ENCODE measurements at places on chromosomes 6 and 20.
A peak's percentile ranks its signal among the peaks of the same experiment; 100 is the strongest.

DNA sequence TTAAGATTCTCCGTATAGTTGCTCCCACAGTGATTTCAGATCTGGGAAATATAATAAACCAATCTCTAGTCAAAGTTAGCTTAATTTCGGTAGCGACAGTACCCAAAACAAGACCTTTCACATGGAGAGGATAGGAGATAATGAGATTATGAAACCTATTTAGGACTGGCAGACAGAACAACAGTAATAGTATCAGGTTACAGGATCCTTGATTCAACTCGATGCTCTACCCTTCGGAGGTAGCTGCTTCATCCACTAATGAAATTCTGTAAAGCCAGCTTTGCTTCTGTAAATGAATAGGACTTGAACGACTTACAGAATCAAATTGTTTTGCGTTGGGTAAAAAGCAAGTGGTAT is 534 bp upstream of the AKIRIN2 start:
- DNase-seq, result no peak

DNA sequence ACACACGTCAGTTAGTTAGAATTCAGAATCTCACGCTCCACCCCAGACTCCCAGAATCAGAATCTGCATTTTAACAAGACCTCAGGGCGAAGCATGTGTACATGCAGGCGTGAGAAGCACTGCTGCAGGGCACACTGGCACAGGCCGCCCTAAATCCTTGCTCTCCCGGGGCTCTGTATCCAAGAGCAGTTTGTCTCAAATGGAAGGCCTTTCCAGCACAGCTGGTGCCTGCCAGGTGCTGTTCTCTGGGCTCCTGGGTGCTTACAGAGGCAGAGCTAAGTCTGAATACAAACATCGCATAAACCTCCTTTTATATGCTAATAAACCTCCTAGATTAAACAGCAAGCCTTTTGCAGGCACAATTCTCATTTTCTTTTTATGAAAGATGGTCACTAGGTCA is 119.1 kb upstream of the CD93 start:
- no peak for DNase-seq

GRCh38 chr6:104771258-104771832 is 88.4 kb downstream of the HACE1 start:
- no peak for DNase-seq

- DNase-seq, result peak; percentile 88
Measured at GRCh38 chr6:30720738-30721197, 616 bp downstream of the TUBB start.

DNA sequence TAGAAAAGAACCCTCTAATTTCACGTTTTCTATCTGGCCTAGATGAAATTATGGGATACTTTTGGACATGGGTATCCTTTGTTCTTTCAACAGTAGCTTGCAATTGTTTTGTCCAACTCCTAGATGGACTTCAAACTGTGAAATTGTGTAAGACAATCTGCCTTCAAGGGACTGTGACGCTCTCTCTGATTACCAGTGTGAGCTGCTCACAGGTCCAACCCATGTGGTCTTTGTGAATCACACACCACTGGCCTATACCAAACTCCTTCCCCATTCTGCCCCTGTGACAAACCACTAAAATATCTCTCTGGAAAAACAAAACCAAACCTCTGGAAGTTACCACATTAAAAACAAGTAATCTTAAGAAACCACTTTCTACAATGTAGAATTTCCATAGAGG is 59.5 kb downstream of the NINL start:
- DNase-seq, result no peak

- no peak for DNase-seq
Measured at GRCh38 chr20:39326050-39326449, 363.9 kb downstream of the DHX35 start.

- no peak for DNase-seq
Measured at GRCh38 chr6:170099387-170099786, 191.5 kb downstream of the DLL1 start.

DNA sequence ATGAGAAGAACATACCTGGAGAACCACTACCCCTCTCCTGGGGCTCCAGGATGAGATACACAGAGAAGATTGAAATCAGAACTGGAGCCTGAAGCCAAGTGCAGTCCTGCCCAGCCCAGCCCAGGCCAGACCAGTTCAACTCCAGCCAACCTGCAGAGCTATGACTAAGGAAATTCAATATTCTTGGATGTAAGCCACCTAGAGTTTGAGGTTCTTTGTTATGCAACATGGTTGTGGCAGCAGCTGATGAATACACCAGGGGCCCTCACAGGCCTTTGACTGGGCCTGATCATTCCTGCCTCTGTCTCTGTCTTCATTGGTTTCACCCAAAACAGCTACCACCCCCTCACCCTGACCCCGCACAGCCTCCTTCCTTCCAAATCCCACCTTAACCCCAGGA is 167.8 kb downstream of the LRFN2 start:
- DNase-seq, result no peak

- DNase-seq, result no peak
Measured at GRCh38 chr6:155974811-155975323, 519.2 kb upstream of the NOX3 start.

- no peak for DNase-seq
Measured at GRCh38 chr6:163083141-163083540, 331.4 kb upstream of the QKI start.

DNA sequence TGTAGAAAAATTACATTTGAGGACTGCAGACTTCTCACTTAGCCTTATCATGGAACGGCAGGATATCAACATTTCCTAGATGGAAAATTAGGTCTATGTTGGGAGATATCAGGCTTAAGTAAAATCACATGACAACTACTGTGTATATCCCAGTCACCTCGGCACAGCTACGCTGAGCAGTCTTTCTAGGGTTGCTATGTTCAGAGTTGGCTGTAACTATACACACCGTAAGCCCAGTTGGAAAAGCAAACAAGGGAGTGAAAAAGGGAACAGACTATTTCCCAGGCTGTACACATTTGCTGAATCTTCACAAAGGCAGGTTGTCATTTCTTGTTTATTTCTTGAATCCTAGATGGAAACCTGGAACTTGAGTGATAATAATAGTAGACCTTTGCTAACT is 80.7 kb upstream of the PTPRK start:
- DNase-seq, result no peak

DNA sequence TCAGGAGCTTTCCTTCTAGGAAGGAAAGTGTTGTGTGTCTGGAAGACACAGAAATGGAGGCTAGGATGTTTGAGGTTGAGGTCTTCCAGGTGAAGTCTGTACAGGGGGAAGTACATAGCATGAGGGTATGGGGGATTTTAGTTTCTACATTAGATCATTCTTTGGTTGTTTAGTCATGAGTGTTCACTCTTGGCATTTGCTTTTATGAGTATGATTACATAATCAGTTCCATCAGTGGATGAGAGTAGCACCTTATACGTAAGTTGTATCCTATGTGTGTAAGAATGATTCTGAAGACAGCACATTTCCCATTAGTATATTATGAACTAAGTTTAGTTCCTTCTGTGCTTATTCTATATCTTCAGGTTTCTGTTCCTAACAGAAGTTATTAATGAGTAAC is 1.9 kb downstream of the CDYL start:
- no peak for DNase-seq

- no peak for DNase-seq
Measured at GRCh38 chr6:73145690-73146089, 79.6 kb downstream of the KHDC1L start.

GRCh38 chr6:152957796-152958195 is 25.0 kb downstream of the FBXO5 start:
- no peak for DNase-seq

DNA sequence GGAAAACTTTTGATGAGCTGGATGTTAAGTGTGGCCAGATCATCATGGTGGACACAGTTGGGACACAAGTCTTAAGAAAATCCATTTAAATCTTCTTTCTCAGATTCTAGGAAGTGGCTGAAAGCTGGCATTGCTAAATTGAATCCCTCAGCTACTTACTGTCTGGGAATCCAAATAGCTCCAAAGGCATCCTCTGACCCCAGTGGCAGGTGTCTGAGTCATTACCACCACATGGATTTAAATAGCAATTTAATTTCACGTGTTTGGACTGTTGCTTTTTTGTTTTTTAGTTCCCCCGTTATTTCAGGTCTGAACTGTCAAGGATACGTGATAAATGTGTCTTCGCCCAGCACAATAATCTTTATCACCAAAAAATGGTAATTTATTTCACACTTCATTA is 33.2 kb upstream of the HDGFL1 start:
- no peak for DNase-seq

DNA sequence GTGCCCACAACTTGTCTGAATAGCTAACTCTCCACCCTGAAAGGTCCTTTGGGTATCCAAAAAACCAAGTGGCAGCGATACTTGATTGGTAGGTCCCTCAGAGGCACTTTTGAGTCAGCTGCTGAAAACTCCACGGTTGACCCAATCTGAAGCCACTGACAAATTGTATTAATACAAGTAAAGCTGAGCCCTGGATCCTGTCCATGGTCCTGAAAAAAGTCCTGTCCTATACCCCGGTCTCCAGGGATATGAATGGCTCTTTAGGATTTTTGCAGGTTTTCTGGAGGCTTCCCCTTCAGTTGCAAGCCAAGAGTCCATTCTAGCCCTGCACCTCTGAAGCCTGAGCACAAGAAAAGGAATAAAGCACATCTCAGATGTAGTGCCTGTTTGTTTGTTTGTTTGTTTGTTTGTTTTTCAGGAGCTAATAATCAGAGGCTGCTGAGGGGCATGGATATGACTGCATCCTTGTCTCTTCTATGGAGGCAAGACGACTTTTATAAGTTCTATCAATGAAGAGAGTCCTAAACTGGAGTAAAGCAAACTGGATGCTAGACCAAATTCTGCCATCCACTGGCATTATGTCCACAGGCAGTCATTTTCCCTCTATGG is 1.7 kb upstream of the SLC12A5 start:
- DNase-seq, result peak; percentile 50

GRCh38 chr6:41255638-41256246 is 27.6 kb downstream of the TREML4 start:
- DNase-seq, result no peak

GRCh38 chr20:11391591-11391990 is 526.1 kb upstream of the BTBD3 start:
- no peak for DNase-seq

- DNase-seq, result peak; percentile 89
Measured at GRCh38 chr6:110178626-110179405, 654 bp downstream of the WASF1 start.

DNA sequence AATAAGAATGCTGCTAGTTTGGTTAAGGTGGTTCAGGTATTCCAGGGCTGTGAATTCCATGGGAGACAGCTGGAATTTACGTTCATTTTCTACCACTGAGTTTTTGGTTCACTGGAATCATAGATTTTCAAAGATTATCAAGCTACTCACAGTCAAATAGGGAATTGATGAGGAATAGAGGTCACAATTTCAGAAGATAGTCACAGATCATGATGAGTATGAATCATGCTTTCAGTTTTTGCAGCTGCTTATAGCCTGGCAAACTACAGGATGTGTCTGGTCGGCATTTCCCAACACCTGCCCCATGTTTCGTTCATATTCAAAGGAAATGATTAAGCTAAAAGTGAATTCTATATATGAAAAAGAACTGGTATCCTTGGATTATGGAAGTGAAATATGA is 58.7 kb downstream of the BCKDHB start:
- DNase-seq, result no peak

GRCh38 chr6:15672818-15673217 is 10.0 kb upstream of the DTNBP1 start:
- no peak for DNase-seq

DNA sequence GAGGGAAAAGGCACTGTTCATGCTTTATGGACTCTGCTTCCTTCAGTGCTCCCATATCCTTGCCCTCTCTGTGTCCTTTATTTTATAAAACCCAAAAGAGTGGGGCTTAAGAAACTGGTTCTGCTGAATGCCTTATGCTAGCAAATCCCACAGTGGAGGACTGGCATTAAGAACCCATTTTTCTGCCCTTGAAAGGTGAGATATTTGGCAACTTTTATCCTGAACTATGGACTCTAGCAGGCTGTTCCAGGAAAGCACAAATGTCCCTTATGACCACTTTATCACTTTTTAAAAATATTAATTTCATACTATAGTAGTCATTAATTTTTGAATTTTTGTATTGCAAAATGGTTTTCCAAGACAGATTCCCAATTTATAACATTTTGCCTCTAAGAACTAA is 93.3 kb downstream of the ADAT2 start:
- DNase-seq, result no peak

DNA sequence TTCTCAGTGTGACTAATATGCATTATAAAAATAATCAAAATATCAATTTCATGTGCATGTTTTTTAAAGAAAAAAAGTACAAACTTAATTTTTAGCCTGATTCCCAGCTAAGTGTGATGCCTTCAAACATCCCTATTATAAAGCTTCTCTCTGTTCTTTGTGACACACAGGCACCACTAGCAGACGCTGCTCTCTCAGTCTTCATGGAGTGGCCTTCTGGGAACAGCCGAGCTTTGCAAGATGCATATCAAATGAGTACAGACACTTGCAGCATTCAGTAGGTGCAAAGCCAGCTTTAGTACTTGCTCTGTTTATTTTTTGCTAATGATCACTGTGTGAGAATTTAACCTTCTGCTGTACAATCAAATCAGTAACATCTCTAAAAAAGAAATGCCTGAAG is 340.0 kb downstream of the ADGRB3 start:
- DNase-seq, result peak; percentile 62

DNA sequence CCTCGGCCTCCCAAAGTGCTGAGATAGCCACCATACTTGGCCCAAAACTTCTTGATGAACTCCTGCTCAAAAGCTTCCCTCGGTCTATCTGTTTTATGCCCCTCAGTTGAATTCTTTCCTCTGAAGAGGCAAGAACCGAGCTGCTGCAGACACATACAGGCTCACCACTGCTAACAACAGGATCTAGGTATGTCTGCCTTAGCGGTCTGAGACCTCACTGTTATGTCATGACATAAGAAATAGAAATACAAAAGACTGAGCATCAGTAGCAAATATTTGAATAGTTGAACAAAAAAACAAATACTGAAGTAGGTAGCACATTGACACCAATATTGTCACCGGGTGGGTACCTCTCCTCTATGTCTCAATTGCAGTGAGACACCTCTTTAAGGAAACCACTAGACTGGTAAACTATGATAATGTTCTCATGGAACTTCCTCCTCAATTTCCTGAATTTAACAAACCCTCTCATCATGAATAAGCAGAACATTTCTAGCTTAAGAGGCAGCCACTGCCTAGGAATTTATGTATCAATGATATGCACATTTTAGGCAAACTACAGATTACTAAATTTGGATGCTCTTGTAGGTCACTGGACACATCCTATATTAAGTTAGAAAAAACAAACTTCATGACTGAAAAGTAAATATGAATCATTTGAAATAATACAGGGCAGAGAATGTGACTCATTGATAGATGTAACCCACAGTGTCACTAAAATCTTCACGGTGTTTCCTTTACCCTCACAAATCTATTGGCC is 9.4 kb upstream of the STXBP5 start:
- no peak for DNase-seq

GRCh38 chr6:105909106-105909505 is 177.0 kb upstream of the PRDM1 start:
- DNase-seq, result no peak

Data from retina (tissue), 1 donor.